Mammary epithelial cell (primary cell): ENCODE measurements at places on chromosomes 2 and 18. TPM values are rescaled to one million over a fixed set of nuclear protein-coding genes. Genes with fewer than 3 reads are reported as not detected.

Gene CCT4
- polyA plus RNA-seq, result 159 TPM

Gene ATP6V1C2
- polyA plus RNA-seq, result 0.01 TPM

Gene UGT1A3
- polyA plus RNA-seq, result not detected

Gene TMEM163
- polyA plus RNA-seq, result 0.14 TPM

Gene DNAJC5G
- polyA plus RNA-seq, result not detected

Gene KCNIP3
- 5.4 TPM for polyA plus RNA-seq

Gene GREB1
- 0.28 TPM for polyA plus RNA-seq

Gene HPCAL1
- polyA plus RNA-seq, result 75.1 TPM

Gene IER3IP1
- polyA plus RNA-seq, result 8.8 TPM

Gene GAREM1
- 5.9 TPM for polyA plus RNA-seq

Gene TUBA4B
- 0.08 TPM for polyA plus RNA-seq

Gene CCDC74A
- polyA plus RNA-seq, result 15.1 TPM

Gene HAAO
- not detected for polyA plus RNA-seq
